Activated B cell treated with CpG ODN at 0.5 μM for 24 hours (primary cell): ENCODE measurements at places on chromosomes 5 and 9. TPM values are rescaled to one million over a fixed set of nuclear protein-coding genes. Genes with fewer than 3 reads are reported as not detected.

Gene SPATA31E1
- total RNA-seq = not detected in 2 replicates

- H3K27me3 ChIP-seq = peaks cover 5% of the 10 kb centered on the region
- H3K36me3 ChIP-seq = no peaks in the 10 kb centered on the region
- H3K4me1 ChIP-seq = no peaks in the 10 kb centered on the region
- no peak overlapping the region for H3K4me3 ChIP-seq
Measured at GRCh38 chr5:137265457-137265856, 233.7 kb downstream of the SPOCK1 start.

Gene VLDLR
- total RNA-seq = 1.1 and 1.3 TPM in 2 replicates

GRCh38 chr9:34624475-34625185, 4.2 kb downstream of the ARID3C start:
- DNase-seq = no peak
- peaks cover 35% of the 10 kb centered on the region for H3K4me1 ChIP-seq
- H3K4me3 ChIP-seq = no peak overlapping the region
- H3K36me3 ChIP-seq = peaks cover 6% of the 10 kb centered on the region
- peaks cover 63% of the 10 kb centered on the region for H3K27me3 ChIP-seq

Gene WNT8A
- total RNA-seq = not detected in 2 replicates
